ENCODE measurements at places on chromosomes 2 and 18. TPM values are rescaled to one million over a fixed set of nuclear protein-coding genes. Genes with fewer than 3 reads are reported as not detected.

Gene RPRM
- total RNA-seq = 1.5 TPM

Gene COLEC12
- total RNA-seq = 5.4 TPM

Gene ZC3H15
- 66.5 TPM for total RNA-seq

Gene RBMS1
- total RNA-seq = 55.7 TPM

Gene MXD1
- total RNA-seq = 18.6 TPM

DNA sequence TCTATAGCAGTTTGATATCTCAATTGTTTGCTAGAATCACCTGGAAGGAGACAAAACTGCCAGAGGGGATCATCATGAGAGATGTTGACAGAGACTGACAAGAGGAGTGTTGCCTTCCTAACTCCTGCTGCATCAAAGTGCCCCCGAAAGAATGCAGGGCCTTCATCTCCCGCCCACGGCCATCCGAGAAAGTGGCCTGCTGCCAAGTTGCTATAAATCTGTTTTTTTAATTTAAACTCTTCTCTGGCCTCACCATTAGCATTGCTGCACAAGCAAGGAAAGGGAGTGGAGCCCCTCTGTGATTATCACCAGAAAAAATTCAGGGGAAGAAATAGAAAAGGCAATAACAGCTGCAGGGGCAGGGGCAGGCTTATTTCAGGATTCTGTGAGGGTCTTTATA is 238.1 kb upstream of the EPHA4 start:
- no peak for DNase-seq

DNA sequence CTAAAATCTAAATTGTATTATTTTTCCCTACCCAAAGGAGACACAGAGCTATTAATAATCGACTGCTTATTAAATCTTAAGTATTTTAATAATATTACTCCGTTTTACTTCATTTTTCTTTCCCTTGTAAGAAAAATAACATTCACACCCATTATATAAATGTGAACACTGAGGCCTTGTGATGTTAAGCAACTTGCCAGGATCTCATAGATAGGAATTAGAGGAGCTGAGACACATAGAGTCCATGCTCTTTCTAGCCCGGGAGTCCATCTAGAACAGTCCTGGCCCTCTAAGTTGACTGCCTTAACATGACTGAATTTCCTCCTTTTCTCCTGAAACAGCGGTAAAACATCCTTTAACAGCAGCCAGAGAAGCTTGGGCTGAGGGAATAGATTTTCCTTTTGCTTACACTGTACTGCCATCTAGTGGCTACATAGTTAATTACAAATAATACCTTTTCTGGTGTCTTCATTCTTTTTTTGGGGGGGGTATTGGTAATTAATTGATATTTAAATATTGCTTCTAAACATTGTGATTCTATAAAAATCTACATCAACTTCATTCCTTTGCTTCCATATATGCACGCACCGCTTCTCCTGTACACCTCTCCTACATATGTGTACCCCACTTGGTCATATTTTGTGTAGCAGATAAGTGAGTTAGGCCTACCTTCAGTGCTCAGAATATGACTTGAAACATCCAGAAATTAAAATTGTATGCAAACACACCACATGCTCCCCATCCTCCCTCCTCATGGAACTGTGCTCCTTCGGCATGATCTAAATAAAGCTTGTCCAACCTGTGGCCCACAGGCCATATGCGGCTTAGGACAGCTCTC is 125.8 kb upstream of the HNMT start:
- DNase-seq = no peak

DNA sequence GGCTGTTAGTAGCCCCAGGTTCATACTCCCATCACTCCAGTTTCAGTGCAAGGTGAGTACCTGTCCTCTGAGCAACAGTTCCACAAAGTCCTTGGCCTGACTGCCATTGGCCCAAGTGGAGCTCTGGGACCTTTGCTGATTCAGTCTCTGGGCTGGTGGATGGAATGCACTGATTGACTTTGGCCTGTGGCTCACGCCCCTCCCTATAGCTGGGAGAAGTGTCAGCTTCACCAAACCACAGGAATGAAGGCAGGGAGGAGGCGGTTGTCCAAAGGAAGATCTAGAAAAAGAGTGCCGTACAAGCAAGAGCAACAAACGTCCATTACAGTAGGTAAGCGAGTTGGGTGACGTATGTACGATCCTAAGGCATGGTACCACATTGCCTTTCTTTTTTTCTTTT is 34.0 kb downstream of the QPCT start:
- no peak for DNase-seq

DNA sequence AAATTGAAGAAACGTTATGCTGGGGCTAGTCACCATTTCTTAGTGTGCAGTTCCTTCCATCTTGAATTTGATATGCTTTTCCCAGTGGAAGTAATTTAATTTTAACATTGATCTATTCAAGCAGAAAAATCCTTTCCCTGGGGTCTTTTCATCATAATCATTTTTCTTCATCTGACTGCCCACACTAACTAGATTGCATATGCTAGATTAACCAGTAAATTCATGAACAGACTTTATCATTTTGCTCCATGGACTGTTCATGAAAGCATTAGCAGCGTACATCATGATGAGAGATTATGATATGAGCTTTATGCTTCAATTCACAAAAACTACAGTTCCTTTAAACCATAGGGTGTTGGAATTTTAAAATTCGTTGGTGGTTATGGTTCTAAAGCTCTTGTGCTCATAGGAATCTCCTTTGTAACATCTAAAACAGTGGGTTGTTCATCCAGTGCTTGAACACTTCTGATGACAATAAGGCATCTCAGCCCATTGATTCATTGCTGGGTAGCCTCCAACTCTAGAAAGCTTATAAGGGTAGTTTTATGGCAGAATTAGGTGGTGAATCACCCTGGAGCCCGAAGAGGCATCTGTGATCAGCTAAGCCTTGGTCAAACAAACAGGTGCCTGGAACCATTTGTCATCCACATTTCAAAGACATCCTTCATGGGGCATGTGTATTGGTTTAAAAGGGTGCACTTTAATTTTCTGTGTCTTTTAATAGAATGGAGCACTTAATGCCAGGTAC is 77.2 kb upstream of the NDUFV2 start:
- no peak for DNase-seq

DNA sequence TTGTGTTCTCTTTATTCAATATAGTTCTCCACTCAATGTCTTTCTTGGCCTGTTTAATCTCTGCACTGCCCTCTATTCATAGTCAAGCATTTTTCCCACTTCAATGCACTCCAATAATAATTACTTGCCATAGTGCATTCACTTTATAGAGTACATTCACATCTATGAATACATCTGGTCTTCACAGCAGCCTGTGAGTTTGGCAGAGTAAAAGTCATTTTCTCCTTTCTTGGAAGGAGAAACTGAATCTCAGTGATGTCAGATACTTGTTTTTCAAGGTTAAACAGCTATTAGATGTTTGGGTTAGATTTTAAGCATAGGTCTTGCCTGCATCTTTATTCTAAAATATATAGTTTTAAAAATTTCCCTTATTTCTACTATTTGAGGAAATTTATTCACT is 373.2 kb downstream of the TRIB2 start:
- no peak for DNase-seq
